DMS79 treated with DMSO at 0.1 percent for 48 hours (cell line): ENCODE measurements at places on chromosomes 1 and 21.

DNA sequence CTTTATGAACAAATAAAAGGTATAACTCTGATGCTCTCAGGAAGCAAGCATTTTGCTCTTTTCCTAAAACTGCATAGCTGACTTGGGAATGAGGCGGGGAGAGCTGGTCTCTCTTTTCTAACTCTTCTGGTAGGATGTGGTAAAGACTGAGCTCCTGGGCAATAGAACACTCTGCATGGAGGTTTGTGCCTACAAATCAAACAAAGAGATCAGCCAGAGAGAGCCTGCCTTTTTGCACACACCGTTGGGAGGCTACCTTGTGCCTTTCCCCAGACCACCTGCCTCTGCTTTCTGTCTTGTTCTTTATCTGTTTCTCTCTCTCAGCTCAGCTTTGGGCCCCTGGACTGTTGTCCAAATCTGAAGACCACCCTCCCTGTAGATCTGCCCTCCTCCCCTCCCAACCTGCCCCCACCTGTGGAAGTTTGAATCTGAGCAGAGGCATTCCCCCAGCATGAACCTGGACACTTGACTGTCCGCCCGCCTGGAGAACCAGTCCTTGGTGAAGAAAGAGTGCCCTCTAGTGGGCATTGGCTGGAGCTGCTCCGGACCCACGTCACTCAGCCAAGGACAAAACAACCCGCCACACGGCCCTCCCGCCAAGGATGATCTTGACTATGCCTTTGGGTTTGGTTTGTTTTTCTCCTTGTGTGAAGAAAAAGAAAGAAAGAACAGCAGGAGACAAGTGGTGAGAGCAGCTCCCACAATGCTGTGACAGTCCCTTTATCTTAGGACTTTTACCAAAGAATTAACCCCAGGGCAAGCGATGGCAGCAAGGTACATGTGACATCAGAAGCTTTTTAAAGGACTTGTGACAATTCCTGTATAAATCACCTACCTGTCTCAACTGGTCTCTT lies 228.2 kb downstream of the PBX1 start:
- peak; percentile 89 for DNase-seq

GRCh38 chr1:8006037-8006963 lies 19.8 kb downstream of the ERRFI1 start:
- peak; percentile 84 for DNase-seq

GRCh38 chr1:29470788-29471119 lies 234.4 kb downstream of the PTPRU start:
- DNase-seq = no peak

DNA sequence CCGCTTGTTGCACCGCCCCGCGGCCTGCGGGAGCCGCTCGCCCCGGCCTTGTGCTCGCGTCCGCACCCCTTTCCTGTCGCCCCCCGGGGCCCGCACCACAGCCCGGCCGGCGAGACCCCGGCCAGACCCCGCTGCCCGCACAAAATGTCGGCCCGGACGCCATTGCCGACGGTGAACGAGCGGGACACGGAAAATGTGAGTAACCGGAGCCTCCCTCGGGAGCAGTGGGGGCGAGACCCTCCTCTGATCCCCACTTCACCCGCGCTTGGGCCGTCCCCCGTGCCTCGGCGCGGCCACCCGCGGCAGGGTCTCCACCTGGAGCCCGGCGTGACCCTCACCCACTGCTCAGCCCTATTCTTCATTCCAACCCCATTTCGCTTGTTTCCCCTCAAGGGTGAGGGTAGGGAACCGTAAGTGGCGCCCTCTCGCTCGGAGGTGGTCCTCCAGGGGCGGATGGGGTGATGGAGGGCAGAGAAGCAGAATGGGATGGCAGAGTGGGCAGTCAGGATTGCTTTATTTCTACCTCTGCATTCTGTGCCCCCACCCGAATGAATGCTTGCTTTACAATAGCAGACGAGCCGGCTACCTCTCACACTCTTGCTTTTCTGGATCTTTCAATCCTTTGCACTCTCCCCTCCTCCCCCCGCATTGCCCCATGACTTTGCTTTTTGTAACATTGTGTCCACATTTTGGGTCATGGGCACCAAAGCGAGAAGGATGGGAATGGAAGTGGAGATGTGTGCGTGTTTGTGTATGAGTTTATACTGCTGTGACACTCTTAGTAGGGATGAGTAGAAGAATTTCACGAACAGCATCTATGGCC lies 954 bp downstream of the MARK1 start:
- peak; percentile 77 for DNase-seq

DNA sequence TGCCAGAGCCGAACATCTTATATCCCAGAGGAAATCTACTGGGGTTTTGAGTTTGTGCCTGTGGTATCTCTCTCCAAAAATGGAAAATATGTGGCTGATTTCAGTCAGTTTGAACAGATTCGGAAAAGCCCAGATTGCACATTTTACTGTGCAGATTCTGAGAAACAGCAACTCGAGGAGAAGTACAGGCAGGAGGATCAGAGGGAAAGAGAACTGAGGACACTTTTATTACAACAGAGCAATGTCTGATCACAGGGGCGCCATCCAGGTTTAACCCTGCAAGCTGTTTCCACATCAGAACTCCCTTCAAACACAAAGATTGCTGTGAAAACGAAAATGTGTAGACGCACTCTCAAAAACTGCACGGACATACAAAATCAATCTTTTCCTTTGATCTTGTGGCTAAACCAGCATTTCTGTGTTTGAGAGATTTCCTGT lies 43.4 kb downstream of the KCNJ15 start:
- no peak for DNase-seq

GRCh38 chr1:119091618-119092017 lies 48.8 kb downstream of the WARS2 start:
- DNase-seq = no peak

DNA sequence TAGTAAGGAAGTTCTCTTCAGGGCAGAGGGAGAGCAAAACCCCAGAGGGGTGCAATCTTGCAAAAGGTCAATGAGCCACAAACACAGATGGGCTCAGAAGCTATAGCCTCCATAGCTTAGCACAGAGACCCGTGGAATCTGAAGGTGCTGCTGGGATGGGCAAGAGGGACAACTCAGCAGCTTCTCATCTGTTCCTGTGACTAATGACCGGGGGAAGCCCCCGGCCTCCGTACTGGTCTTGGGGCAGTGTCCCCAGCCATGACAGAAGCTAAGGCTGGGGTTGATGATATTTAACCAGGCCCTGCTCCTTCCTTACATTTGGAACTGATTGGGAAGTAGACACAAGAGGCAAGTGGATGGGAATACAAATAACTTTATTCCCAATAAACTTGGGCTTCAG lies 19.1 kb downstream of the EXOC8 start:
- no peak for DNase-seq

GRCh38 chr1:75129983-75130789 lies 4.0 kb upstream of the LHX8 start:
- DNase-seq = no peak

- DNase-seq = no peak
Observed at GRCh38 chr1:12204140-12204539, 25.7 kb upstream of the VPS13D start.

DNA sequence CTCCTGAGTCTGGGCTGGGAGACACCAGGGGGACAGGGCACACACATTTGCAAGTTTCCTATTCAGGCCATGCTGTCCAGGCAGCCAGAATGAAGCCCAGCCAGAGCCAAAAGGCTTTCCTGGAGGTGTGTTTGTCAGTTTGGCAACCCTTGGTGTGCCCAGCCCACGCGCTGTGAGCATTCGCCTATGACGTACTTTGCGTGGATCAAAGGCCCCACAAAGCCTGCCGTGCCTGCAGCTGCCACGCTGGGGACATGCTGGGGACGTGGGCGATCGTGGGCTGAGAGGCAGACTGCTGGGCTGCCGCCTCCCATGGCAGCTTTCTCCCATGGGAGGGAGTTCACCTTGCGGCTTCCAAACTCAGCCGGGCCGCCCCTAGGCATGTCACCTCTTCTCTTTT lies 57.5 kb downstream of the CD247 start:
- DNase-seq = no peak

DNA sequence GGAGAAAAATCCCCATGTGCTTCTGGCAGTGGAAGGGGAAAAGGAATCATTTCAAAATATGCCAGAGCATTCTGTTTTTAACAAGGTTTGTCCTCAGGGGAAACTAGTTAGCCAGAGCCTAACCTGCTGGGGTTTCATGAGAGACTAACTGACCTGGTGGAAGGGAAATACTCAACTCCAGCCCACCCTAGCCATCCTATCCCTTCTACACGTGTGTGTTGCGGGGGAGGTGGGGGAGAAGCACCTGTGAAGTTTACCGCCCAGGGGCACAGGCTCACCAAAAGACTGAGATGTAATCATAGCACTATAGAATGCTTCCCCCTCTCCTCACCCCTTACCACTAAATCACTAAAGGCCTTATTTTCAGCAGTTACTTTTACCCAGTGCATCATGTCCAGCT lies 139.5 kb downstream of the GRIK3 start:
- DNase-seq = no peak

GRCh38 chr1:229341774-229342655 lies 832 bp downstream of the CCSAP start:
- peak; percentile 73 for DNase-seq
